ENCODE measurements at places on chromosomes 16 and 17. TPM values are rescaled to one million over a fixed set of nuclear protein-coding genes. Genes with fewer than 3 reads are reported as not detected.

GRCh38 chr16:82675300-82675699 lies 48.5 kb downstream of the CDH13 start:
- H3K4me1 ChIP-seq, result no peaks in the 10 kb centered on the region
- H3K27ac ChIP-seq, result no peak overlapping the region
- H3K27me3 ChIP-seq, result no peaks in the 10 kb centered on the region
- no peak overlapping the region for H3K4me3 ChIP-seq
- no peak for DNase-seq

DNA sequence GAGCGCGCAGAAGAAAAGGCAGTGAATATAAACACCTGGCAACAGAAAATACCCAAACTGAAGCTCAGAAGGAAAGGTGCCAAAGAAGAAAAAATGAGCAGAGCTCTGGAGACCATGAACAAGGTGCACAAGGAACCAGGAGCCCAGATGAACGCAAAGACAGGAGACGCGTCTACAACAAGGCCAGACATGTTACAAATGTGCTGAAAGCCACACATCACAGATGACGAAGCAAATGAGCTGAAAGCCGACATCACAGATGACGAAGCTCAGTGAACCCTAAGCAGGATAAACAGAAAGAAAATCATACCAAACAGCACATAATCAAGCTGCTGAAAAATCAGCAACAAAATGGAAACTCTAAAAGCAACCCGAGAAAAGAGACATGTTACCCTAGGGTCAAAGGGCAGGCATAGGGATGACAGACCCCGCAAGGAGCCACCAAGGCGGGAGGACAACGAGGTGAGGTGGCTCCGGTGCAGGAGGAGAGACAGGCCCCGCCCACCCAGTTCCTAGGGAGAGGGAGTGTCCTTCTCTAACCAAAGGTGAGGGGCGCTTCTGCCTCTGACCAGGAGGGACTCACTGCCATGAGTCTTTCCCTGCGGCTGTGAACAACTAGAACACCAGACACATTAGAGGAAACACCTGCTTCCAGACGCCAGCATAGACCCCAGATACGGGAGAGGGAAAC lies 39.1 kb downstream of the CCDC57 start:
- no peak for DNase-seq
- H3K4me1 ChIP-seq, result no peaks in the 10 kb centered on the region
- H3K27ac ChIP-seq, result no peak overlapping the region
- H3K4me3 ChIP-seq, result no peak overlapping the region
- H3K27me3 ChIP-seq, result no peaks in the 10 kb centered on the region

Gene BAIAP3
- 1.3 TPM for total RNA-seq

DNA sequence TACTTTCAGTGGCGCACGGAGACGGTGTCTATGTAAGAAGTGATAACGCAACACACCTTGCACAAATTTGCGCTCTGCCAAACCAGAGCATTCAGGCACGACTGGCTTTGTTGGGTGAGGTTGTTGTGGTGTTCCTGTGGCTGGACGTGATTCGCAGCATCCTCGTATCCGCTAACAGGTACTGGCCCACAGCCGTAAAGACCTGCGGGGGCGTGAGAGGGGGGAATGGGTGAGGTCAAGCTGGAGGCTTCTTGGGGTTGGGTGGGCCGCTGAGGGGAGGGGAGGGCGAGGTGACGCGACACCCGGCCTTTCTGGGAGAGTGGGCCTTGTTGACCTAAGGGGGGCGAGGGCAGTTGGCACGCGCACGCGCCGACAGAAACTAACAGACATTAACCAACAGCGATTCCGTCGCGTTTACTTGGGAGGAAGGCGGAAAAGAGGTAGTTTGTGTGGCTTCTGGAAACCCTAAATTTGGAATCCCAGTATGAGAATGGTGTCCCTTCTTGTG lies 510.9 kb downstream of the KCNJ18 start:
- no peaks in the 10 kb centered on the region for H3K4me1 ChIP-seq
- H3K27me3 ChIP-seq, result no peaks in the 10 kb centered on the region
- H3K27ac ChIP-seq, result no peak overlapping the region
- no peak for DNase-seq
- H3K36me3 ChIP-seq, result no peaks in the 10 kb centered on the region
- no peak overlapping the region for H3K4me3 ChIP-seq

Gene CD300H
- total RNA-seq, result not detected

Gene LRRC37A
- total RNA-seq, result 1.1 TPM

- DNase-seq, result no peak
- no peaks in the 10 kb centered on the region for H3K36me3 ChIP-seq
- no peak overlapping the region for H3K27ac ChIP-seq
- H3K27me3 ChIP-seq, result no peaks in the 10 kb centered on the region
- H3K4me1 ChIP-seq, result no peaks in the 10 kb centered on the region
These were observed 75.0 kb downstream of the GPRC5B start for GRCh38 chr16:19809693-19810092.

GRCh38 chr17:81457401-81457800 lies 55.2 kb downstream of the ACTG1 start:
- H3K4me3 ChIP-seq, result no peak overlapping the region
- peaks cover 51% of the 10 kb centered on the region for H3K36me3 ChIP-seq
- H3K4me1 ChIP-seq, result no peaks in the 10 kb centered on the region
- no peaks in the 10 kb centered on the region for H3K27me3 ChIP-seq
- no peak overlapping the region for H3K27ac ChIP-seq

- H3K27ac ChIP-seq, result no peak within 1 kb of the TSS
- peaks cover 28% of the 10 kb centered on the region for H3K4me1 ChIP-seq
- peaks cover 12% of the 10 kb centered on the region for H3K27me3 ChIP-seq
- peak within 1 kb of the TSS; percentile 34 for H3K4me3 ChIP-seq
- no peak for DNase-seq
These were observed at the start of gene BEAN1 for GRCh38 chr16:66427036-66427860. BEAN1 (plus strand) TSS chr16:66427295; CDS start chr16:66437677, 10,382 bp downstream.

- no peak overlapping the region for H3K27ac ChIP-seq
- H3K36me3 ChIP-seq, result peaks cover 10% of the 10 kb centered on the region
- no peak for DNase-seq
- H3K27me3 ChIP-seq, result no peaks in the 10 kb centered on the region
These were observed 45.8 kb downstream of the TEX2 start for GRCh38 chr17:64217249-64217691.

- H3K4me1 ChIP-seq, result peaks cover 23% of the 10 kb centered on the region
- DNase-seq, result no peak
- no peaks in the 10 kb centered on the region for H3K27me3 ChIP-seq
- H3K4me3 ChIP-seq, result peak overlapping the region; percentile 18
- H3K36me3 ChIP-seq, result no peaks in the 10 kb centered on the region
These were observed 17.8 kb upstream of the RAI1 start for GRCh38 chr17:17663160-17664063.

DNA sequence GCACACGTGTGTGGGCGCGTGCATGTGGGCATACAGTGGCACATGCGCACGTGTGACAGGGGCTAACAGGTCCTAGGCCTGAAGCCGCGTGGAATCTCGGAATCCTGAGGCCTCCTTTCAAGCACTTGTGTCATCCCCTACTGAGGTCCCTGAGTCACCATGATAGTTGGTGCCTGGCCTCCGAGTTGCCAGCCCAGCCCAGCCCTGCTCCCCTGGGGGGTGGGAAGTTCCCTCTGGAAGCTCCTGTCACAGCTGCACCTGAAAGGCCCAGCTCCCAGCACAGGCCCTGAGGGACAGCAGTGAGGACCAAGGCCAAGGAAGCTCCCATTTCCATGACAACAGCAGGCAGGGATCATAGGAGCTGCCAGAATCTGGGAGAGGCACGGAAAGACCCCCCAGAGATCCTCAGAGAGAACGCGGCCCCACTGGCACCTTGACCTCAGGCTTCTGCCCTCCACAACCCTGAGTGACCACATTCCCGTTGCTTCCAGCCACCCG lies 35.4 kb upstream of the ENPP7 start:
- no peak overlapping the region for H3K4me3 ChIP-seq
- H3K27ac ChIP-seq, result no peak overlapping the region
- no peaks in the 10 kb centered on the region for H3K27me3 ChIP-seq
- H3K4me1 ChIP-seq, result no peaks in the 10 kb centered on the region

DNA sequence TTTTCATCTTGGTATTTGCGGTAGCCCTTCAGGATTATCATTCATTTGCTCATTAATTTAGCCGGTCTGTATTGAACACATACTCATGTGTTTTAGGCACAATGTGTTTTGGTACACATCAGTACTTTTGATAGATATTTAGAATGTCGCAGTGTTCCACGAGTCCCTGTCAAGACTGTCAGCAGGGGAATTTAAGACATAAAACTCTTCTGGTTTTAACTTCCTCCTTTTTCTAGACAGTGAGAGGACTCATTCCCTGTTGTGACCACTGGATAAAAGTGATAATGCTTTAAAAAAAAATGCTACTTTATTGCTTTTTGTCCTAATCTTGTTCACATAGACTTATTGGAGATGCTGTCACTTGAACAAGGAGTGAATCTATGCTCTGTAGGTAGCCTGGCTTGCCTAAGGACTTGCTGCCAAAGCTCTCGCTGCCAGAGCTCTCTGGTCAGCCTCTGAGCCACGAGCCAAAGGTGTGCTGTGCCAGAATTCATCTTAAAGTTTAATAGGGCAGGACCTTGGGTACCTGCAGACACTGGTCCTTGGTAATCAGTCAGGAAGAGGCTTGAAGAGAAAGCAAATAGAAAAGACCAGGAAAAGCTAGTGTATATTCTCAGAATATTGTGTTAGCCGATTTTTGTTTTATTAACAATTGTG lies 5.4 kb downstream of the DCAF7 start:
- H3K27me3 ChIP-seq, result no peaks in the 10 kb centered on the region
- peaks cover 56% of the 10 kb centered on the region for H3K4me1 ChIP-seq
- no peak overlapping the region for H3K4me3 ChIP-seq
- no peaks in the 10 kb centered on the region for H3K36me3 ChIP-seq
- no peak for DNase-seq

DNA sequence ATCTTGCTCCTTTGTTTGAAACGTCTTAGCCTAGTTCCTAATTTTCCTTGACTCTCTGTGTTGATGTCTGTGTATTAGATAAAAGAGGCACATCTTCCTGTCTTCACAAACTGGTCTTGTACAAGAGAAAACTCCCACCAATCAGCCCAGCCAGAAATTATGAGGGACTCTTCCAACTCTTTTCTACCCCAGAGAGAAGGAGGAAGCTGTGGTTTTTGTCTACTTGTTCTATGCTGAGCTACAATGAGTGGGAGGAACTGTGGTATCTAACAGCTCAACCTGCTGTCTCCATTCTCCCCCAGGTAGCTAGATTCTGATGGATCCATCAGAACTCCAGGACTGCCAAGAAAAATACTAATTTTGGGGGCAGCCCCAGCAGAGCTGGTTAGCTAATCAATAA lies 392.5 kb downstream of the HS3ST3B1 start:
- no peak for DNase-seq
- H3K36me3 ChIP-seq, result no peaks in the 10 kb centered on the region
- no peaks in the 10 kb centered on the region for H3K4me1 ChIP-seq
- no peak overlapping the region for H3K4me3 ChIP-seq
- no peaks in the 10 kb centered on the region for H3K27me3 ChIP-seq

DNA sequence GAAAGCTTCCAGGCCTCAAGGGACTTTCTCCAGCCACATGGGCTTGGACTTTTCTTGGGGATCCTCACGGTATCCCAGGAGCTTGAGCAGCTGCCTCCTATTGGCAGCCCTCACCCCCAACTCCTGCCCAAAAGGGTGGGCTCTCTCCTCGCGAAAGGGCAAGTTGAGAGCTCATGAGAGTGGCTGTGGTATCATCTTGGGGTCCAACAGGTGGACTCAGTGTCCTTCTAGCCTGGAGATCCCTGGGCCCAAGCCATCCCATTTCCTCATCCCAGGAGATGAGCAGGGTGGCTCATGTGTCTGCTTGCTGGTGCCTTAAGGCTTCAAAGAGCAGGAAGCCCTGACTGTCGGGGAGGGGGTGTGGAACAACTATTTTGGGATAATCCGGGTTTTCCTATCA lies 17.7 kb downstream of the TBX4 start:
- no peak overlapping the region for H3K27ac ChIP-seq
- no peaks in the 10 kb centered on the region for H3K27me3 ChIP-seq
- H3K36me3 ChIP-seq, result no peaks in the 10 kb centered on the region
- no peaks in the 10 kb centered on the region for H3K4me1 ChIP-seq
- no peak for DNase-seq

Gene ZNF500
- total RNA-seq, result 8.1 TPM

Gene KRTAP4-4
- total RNA-seq, result not detected

Gene IGF2BP1
- total RNA-seq, result not detected

Gene MRM3
- total RNA-seq, result 25.7 TPM

Gene TAT
- not detected for total RNA-seq
